ENCODE measurements at places on chromosomes 11 and 22. TPM values are rescaled to one million over a fixed set of nuclear protein-coding genes. Genes with fewer than 3 reads are reported as not detected.

Gene DGCR6
- total RNA-seq = 1.7 TPM

GRCh38 chr11:35488117-35488516 is 37.3 kb downstream of the PAMR1 start:
- DNase-seq = no peak

- DNase-seq = peak; percentile 47
These were observed 13.6 kb upstream of the CD3E start for GRCh38 chr11:118290923-118291322.

DNA sequence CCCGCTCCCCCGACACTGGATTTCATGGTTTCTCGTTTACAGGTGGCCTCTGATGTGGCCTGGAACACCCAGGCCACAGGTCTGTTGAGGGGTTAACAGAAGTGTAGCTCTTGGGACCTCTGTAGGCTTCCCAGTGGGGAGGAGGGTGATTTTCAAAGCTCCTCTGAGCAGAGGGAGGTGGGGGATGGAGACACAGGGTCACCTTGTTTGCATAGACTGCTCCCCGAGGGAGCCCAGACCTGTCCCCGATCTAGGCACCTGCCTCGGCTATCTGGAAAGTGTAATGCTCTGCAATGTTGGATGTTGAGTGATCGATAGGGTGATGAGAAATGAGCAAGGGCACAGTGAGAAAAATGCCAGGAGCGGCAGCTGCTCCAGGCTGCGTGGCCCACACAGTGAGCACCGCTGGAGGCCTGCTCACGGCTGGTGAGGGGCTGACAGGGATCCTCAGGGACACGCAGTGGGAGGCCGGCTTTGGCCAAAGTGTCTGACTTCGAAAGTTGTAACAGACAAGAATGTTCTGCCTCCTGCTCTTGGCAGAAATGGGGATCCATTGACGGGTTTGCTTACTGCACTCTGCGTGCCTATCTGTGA is 594.1 kb downstream of the BRD1 start:
- DNase-seq = no peak

Gene CARNS1
- total RNA-seq = 1.3 TPM

Gene LMO1
- not detected for total RNA-seq

GRCh38 chr11:30758946-30759504 is 172.9 kb upstream of the MPPED2 start:
- no peak for DNase-seq

GRCh38 chr11:12936200-12936599 is 72.9 kb upstream of the RASSF10 start:
- no peak for DNase-seq

GRCh38 chr11:78742430-78742829 is 167.8 kb upstream of the NARS2 start:
- peak; percentile 65 for DNase-seq

DNA sequence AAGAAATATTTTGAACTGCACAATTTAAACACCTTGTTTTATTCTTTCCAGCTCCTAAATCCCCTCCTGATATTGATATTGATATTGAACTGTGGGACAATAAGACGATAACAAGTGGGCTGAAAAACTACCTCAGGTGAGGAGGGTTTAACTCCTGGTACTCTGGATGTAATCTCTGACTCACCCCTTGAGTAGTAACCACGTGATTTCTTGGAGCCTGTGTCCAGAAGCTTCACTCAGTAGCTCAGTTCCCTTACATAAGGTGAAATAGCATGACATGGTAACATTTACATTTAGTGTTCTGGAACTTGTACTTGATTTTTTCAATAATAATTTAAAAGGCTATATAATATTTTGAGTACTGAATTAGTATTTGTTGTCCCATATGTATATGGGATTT is 168.0 kb downstream of the PGR start:
- DNase-seq = no peak

Gene PGA4
- not detected for total RNA-seq

GRCh38 chr22:46896568-46897245 is 134.3 kb downstream of the TBC1D22A start:
- DNase-seq = no peak

Gene ZNF215
- 9.6 TPM for total RNA-seq

DNA sequence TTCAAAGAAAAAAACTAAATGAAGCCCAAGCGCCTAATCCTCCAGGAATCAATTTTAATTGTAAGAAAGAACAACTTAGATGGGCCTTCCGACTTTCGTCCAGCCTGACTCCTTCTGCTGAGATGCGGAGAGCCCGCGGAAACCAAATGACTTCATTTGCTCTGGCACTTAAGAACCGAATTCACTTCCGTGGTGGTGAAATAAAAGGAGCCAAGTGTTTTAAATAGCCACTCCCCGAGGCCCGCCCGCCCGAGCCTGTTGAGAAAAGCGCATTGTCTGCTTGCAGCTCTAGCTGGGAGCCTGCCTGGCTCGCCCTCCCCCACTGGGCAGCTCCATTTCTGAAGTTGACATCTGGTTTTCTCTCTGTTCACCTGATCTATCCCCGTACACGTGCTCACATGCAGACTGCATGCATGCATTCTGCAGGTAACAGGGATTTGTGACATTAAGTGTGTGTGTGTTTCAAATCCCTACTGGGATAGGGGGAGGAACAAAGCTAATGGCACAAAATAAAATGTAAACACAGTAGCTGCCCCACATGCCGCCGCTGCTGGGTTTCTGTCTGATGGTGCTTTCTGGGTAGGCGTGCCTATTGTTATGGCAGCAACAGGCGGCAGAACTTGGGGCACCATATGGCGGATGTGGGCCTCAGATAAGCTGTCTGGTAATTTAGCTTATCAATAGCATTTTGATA is 6.2 kb downstream of the TEAD1 start:
- peak; percentile 89 for DNase-seq

DNA sequence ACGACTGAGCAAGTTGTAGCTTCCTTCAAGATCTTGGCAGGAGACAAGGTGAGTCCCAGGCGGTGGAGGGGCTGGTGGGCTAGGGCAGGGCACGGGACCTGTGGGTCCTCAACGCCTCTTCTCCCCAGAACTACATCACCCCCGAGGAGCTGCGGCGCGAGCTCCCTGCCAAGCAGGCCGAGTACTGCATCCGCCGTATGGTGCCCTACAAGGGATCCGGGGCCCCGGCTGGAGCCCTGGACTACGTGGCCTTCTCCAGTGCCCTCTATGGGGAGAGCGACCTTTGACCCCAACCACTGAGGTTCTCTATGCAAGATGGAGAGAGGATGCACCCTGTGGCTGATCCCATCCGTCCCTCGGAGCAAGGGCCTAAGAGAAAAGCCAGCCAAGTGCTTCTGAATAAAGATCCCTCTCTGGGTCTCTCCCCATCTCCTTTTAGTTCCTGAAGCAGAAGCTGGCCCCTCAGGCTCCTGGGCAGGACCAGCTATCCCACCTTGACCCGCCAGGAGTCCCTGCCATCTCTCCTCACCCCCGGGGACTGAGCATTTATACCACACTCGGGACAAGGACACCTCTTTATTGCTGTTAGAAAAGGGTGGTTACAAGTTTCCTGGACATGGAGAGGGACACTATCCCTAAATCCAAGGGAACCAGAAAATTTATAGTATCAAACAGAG is 5.4 kb downstream of the CTSF start:
- no peak for DNase-seq

DNA sequence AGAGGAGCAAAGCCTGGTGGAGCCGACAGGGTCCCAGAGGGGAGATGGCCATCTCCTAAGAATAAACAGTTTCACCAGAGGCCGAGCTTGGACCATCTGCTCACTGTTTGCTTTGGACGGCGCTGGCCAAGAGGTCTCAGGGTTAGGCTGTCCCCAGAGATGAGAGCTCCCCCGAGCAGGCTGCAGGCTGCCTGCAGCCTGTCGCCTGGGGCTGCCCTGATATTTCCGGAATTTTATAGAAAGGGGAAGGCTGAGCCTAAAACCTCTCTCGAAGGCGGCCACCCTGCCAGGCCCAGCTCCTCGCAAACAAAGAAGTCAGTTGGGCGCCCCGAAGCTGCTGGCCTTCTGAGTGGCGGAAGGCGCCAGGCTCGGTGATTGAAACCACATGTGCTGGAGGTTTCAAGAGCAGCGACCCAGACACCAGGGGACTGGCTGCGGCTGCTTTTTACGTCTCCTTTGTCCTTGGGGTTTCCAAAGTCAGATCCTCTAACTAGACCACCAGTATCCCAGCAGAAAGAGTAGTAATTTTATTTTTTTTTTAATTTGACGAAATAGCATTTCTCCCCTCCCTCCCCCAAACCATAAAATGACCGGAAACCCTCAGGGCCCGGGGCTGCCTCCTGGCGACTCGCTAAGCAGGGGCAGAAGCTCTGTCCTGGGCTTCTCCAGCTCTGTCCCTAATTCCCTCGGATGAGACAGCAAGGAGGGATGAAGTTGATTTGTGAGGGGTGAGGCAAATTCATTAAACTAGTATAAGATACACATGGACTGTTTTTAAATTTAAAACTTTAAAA is 57.4 kb downstream of the CLMP start:
- DNase-seq = peak; percentile 77

Gene FAM180B
- 0.29 TPM for total RNA-seq

GRCh38 chr11:27465629-27466028 is 7.0 kb downstream of the LGR4 start:
- no peak for DNase-seq

Gene GSTT2
- total RNA-seq = 7.8 TPM

DNA sequence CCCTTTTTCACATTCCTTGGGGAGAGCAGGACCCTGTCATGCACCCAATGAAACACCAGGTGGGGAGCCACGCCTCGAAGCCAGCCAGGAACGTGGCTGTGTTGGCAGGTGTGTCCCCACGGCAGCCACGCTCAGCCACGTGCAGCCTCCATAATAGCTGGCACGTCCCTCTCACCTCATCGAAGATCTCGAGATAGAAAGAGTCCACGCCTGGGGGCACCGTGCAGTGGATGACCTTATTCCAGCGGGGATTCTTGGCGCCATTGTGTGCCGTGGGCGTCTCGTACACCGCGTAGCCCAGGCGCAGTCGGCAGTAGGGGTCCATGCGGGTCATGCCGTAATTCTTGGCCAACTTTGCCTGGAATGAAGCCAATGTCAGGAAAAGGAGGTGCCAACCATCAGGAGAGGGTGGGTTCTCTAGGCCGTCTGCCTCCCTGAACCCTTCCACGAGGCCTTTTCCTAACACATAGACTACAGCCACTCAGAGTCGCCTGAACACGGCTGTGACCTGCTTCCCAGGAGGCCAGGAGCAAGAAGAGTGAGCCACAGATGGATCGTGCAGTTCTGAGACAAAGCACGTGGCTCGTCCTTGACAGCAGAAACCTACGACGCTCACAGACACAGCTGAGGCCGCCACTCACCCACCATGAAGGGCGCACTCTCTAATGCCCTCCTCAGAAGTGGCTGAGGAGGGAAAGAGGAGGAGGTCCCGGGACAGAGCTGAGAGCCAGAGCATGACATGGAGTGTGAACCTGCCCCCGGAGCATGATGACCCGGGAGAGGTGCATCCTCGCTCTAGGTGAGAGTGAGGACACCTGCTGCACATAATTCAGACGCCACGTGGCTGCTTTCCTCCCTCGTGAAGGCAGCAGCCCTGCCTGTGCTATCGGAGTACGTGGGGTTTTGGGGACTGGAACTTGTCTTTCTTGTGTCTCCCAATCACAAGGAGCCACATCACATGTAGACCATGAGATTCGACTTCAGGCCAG is 19.1 kb downstream of the TOLLIP start:
- no peak for DNase-seq

Gene GCAT
- total RNA-seq = 13.4 TPM

Gene MPST
- total RNA-seq = 42.7 TPM

Gene SLC22A25
- total RNA-seq = not detected

GRCh38 chr11:117097389-117098268 is 599 bp downstream of the SIK3 start:
- peak; percentile 55 for DNase-seq

DNA sequence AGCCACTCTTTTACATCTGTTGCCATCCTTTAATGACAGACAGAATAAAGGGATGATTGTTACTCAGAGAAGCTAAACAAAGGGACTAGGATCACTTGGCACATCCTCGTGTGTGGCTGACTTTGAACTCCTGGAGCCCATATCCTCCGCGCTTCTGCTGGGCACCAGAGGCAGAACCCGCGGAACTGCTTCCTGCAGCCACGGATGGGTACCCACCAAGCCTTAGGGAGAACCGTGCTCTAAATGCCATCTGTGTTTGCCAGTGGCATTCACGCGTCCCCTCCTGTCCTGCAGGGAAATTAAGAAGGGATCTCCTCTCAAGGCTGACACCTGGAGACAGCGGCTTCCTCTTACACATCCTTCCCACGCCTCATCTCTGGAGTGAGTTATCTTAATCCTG is 294.4 kb downstream of the NTM start:
- no peak for DNase-seq

Gene SERPIND1
- total RNA-seq = 0.21 TPM

Gene SCGB1A1
- not detected for total RNA-seq

Gene CSKMT
- 20.7 TPM for total RNA-seq

- DNase-seq = no peak
These were observed 36.7 kb downstream of the ELF5 start for GRCh38 chr11:34476849-34477248.

Gene SLC22A12
- not detected for total RNA-seq

- DNase-seq = no peak
These were observed 666 bp upstream of the OVOL1 start for GRCh38 chr11:65786008-65786785.

Gene MMP13
- total RNA-seq = not detected

DNA sequence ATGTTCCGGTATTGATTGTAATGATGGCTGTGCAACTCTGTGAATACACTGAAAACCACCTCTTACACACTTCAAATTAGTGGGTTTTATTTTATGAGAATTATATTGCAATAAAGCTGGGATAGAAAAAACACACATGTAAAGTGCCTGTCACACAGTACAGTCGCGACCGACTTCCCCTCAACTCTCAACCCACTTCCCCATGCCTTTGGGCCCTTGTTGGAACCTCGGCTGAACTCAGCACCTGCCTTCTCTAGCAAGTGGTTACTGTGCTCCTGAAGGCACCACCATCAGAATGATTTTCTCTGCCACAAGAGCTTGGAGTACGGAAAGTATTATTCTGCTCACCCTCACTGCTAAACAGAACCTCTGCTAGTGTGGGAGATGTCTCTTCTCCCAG is 13.5 kb downstream of the KCNJ1 start:
- no peak for DNase-seq

GRCh38 chr22:36538529-36538928 is 9.6 kb upstream of the EIF3D start:
- DNase-seq = no peak

DNA sequence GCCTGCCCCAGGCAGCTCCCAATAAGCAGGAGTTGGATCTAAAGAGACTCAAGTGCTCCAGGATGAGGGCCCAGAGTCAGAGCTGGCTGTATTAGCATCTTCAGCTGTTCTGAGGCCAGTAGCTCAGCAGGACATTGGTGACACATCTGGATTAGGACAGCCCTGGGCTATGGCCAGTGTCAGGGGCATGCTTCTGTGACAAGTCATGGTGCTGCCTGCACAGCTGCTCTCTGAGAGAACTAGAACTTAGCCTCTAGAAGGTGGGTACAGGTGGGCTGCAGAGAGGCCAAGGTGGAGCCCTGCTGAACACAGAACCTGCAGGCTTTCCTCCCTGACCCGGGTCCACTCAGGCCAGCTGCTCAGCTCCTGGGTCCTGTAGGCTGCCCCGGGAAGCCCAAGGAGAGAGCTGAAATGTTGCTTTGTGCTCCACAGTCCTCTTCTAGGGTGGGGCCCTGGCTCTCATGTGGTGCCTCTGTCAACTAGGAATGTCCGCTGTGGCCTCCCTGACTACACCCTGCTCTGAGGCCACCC is 426.9 kb downstream of the SOX6 start:
- DNase-seq = peak; percentile 28

Gene MMP12
- total RNA-seq = not detected
